Colonic mucosa (tissue), 4 donors: ENCODE measurements at places on chromosomes 12 and 14. TPM values are rescaled to one million over a fixed set of nuclear protein-coding genes. Genes with fewer than 3 reads are reported as not detected.

DNA sequence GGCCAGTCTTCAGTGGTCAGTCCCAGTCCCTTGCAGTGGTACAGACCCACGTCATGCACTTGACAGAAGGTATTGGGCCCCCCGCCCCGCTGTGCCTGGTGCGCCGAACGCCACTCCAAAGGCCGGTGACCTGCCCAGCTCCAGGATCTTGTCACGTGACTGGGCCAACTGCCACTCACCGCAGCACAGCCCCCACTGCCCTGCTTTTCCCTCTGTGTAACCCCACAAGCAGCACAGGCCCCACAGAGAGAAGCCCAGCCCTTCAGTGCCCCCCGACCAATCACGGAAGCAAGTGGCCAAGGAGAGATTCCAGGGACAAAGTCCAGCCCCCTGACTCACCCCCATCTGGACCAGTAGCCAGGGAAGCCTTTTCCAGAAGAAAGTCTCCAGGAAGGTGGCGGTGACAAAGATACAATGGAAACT, 498 bp downstream of the GPR132 start:
- H3K27me3 ChIP-seq: no peaks in the 10 kb centered on the region
- H3K4me1 ChIP-seq: no peaks in the 10 kb centered on the region
- peak overlapping the region; percentile 23 for H3K4me3 ChIP-seq
- peak overlapping the region; percentile 61 for H3K27ac ChIP-seq
- no peaks in the 10 kb centered on the region for H3K36me3 ChIP-seq

DNA sequence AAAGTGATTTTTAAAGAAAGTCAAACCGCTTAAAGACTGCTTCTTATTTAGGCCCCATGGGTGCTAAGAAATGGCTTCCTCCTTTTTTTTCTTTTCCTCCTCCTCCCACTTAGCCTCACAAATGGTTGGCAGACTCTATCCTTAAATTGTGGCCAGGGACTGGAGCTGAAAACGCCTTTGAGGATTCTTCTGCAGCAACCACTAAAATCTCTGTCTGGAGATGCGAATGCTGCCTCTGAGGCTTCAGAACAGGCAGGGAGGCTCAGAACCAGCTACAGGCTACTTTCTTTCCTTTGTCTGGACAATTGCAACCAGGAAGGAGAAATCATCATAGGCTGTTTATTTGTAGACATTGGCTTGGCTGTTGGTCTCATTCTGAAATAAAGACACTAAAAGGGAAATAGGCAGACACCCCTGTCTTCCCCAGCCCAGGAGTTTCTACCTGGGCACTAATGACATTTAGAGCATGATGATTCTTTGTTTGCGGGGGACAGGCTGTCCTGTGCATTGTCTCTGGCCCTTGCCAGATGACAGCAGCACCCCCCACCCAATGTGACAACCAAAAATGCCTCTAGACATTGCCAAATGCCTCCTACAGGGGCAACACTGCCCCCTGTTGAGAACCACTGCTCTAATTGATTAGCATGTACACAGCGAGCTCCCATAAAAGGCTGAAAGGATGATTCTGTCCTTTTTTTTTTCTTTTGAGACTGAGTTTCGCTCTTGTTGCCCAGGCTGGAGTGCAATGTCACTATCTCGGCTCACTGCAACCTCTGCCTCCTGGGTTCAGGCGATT, 50.3 kb downstream of the MAP1LC3B2 start:
- H3K27me3 ChIP-seq: no peaks in the 10 kb centered on the region
- H3K36me3 ChIP-seq: no peaks in the 10 kb centered on the region
- no peak overlapping the region for H3K27ac ChIP-seq
- H3K4me3 ChIP-seq: no peak overlapping the region

DNA sequence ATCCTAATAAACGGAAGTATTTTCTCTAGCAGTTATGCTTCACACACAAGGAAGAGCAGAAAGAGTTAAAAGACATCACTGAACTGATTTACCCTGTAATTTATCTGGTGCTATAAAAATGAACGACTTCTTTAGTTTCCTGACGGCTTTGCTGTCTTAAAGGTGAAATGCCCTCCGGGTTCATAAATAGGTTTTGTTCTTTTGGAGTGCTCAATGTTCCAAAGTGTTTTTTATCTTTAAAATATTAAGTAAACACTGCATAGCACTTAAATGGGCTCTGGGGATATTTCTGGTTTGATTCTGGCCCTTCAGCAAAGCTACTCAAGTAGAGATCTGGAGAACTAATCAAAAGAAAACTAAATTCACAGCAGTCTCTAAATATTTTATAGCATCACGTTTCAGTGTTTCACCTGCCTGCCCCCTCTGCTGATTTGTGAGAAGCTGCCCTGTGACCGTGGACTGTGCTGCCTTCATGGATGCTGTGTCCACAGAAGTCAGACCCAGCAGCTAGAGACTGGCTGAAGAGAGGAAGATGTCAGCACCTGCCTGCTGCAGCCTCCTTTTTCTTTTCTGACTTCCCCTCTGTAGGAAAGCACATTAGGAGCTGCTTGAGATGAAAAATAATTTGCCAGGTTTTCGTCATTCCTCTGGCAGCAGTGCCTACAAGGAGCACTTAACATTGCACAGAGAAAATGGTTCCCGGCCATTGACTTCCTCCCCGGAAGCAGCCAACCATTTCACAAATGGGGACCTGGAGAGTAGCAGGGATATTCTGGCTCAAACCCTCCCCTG, 205.1 kb upstream of the FSCB start:
- no peaks in the 10 kb centered on the region for H3K36me3 ChIP-seq
- no peak for DNase-seq
- no peaks in the 10 kb centered on the region for H3K27me3 ChIP-seq
- no peak overlapping the region for H3K27ac ChIP-seq
- no peak overlapping the region for H3K4me3 ChIP-seq
- H3K4me1 ChIP-seq: no peaks in the 10 kb centered on the region

GPR65 gene
- total RNA-seq: 1.2 TPM

VIPAS39 gene
- total RNA-seq: 16.3 TPM

MIPOL1 gene
- 4.9 TPM for total RNA-seq

C12orf75 gene
- 77.9 TPM for total RNA-seq

SETD1B gene
- 25.4 TPM for total RNA-seq

DPPA3 gene
- total RNA-seq: not detected

GRCh38 chr12:12267742-12268200, 927 bp upstream of the LRP6 start:
- DNase-seq: peak; percentile 25
- no peaks in the 10 kb centered on the region for H3K27me3 ChIP-seq
- H3K27ac ChIP-seq: no peak overlapping the region
- peak overlapping the region; percentile 71 for H3K4me3 ChIP-seq

GRCh38 chr14:77043177-77043983, 14.9 kb upstream of the IRF2BPL start:
- H3K4me1 ChIP-seq: peaks cover 34% of the 10 kb centered on the region
- no peak overlapping the region for H3K4me3 ChIP-seq
- H3K27ac ChIP-seq: peak overlapping the region; percentile 80
- DNase-seq: no peak
- H3K27me3 ChIP-seq: no peaks in the 10 kb centered on the region

- DNase-seq: peak; percentile 32
- no peak overlapping the region for H3K4me3 ChIP-seq
- H3K4me1 ChIP-seq: no peaks in the 10 kb centered on the region
- H3K27me3 ChIP-seq: no peaks in the 10 kb centered on the region
- H3K27ac ChIP-seq: no peak overlapping the region
These were observed 6.4 kb upstream of the GAS2L3 start for GRCh38 chr12:100566887-100567637.

GRCh38 chr12:94262228-94263010, 114.0 kb downstream of the PLXNC1 start:
- peak overlapping the region; percentile 59 for H3K27ac ChIP-seq
- peaks cover 5% of the 10 kb centered on the region for H3K4me1 ChIP-seq
- peak overlapping the region; percentile 39 for H3K4me3 ChIP-seq
- no peaks in the 10 kb centered on the region for H3K27me3 ChIP-seq

- no peak for DNase-seq
- no peaks in the 10 kb centered on the region for H3K4me1 ChIP-seq
- H3K4me3 ChIP-seq: no peak overlapping the region
- no peaks in the 10 kb centered on the region for H3K36me3 ChIP-seq
- H3K27ac ChIP-seq: peak overlapping the region; percentile 10
These were observed 148.8 kb downstream of the PLXNC1 start for GRCh38 chr12:94297096-94297699.

GRCh38 chr14:69247676-69248440, 12.1 kb upstream of the GALNT16 start:
- no peak for DNase-seq
- no peak overlapping the region for H3K4me3 ChIP-seq
- H3K36me3 ChIP-seq: no peaks in the 10 kb centered on the region
- no peaks in the 10 kb centered on the region for H3K4me1 ChIP-seq
- no peaks in the 10 kb centered on the region for H3K27me3 ChIP-seq
- H3K27ac ChIP-seq: no peak overlapping the region

GRCh38 chr14:68939893-68940613, 39.0 kb downstream of the ACTN1 start:
- peaks cover 27% of the 10 kb centered on the region for H3K4me1 ChIP-seq
- no peaks in the 10 kb centered on the region for H3K36me3 ChIP-seq
- H3K4me3 ChIP-seq: no peak overlapping the region
- no peaks in the 10 kb centered on the region for H3K27me3 ChIP-seq

GRCh38 chr12:47980779-47981495, 17.5 kb downstream of the TMEM106C start:
- H3K36me3 ChIP-seq: no peaks in the 10 kb centered on the region
- H3K27ac ChIP-seq: no peak overlapping the region
- no peaks in the 10 kb centered on the region for H3K4me1 ChIP-seq
- H3K4me3 ChIP-seq: no peak overlapping the region
- no peaks in the 10 kb centered on the region for H3K27me3 ChIP-seq
- DNase-seq: no peak

GRCh38 chr14:56805992-56806727, 4.1 kb downstream of the OTX2 start:
- DNase-seq: no peak
- no peaks in the 10 kb centered on the region for H3K36me3 ChIP-seq
- no peaks in the 10 kb centered on the region for H3K4me1 ChIP-seq
- H3K4me3 ChIP-seq: no peak overlapping the region
- peaks cover 94% of the 10 kb centered on the region for H3K27me3 ChIP-seq

FLVCR2 gene
- 10.8 TPM for total RNA-seq

PRH2 gene
- not detected for total RNA-seq

- H3K27ac ChIP-seq: no peak overlapping the region
- no peaks in the 10 kb centered on the region for H3K36me3 ChIP-seq
- H3K4me3 ChIP-seq: peak overlapping the region; percentile 12
- DNase-seq: no peak
These were observed 1.4 kb upstream of the SOX5 start for GRCh38 chr12:23950775-23951451.

LTBR gene
- total RNA-seq: 84.8 TPM

DNA sequence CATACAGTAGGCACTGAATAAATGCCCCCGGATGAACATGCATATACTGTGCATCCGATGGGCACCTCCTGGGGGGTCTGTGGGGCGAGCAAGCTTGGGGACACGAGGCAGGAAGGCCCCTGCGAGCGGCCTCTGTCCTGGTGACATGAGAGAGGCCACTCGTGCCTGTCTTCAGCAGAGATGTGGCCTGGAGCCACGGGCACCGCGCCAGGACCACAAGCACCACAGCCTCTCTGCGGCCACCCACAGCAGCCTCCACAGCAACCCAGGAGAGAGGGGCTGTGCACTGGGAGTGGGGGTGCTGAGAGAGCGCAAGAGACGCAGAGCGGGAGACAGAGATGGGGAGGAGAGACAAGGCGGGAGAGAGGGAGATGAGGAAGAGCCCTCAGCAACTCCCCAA, 118.5 kb downstream of the RFLNA start:
- H3K27ac ChIP-seq: no peak overlapping the region
- H3K36me3 ChIP-seq: no peaks in the 10 kb centered on the region
- no peak overlapping the region for H3K4me3 ChIP-seq
- H3K27me3 ChIP-seq: no peaks in the 10 kb centered on the region
- DNase-seq: no peak

- H3K36me3 ChIP-seq: no peaks in the 10 kb centered on the region
- DNase-seq: no peak
- no peak overlapping the region for H3K27ac ChIP-seq
- H3K27me3 ChIP-seq: no peaks in the 10 kb centered on the region
- H3K4me1 ChIP-seq: no peaks in the 10 kb centered on the region
These were observed 23.5 kb downstream of the AKAP6 start for GRCh38 chr14:32352631-32353030.

- no peaks in the 10 kb centered on the region for H3K36me3 ChIP-seq
- no peaks in the 10 kb centered on the region for H3K4me1 ChIP-seq
- H3K4me3 ChIP-seq: no peak overlapping the region
- H3K27me3 ChIP-seq: no peaks in the 10 kb centered on the region
- peak; percentile 17 for DNase-seq
These were observed 277.9 kb upstream of the DCN start for GRCh38 chr12:91460469-91460868.

DNA sequence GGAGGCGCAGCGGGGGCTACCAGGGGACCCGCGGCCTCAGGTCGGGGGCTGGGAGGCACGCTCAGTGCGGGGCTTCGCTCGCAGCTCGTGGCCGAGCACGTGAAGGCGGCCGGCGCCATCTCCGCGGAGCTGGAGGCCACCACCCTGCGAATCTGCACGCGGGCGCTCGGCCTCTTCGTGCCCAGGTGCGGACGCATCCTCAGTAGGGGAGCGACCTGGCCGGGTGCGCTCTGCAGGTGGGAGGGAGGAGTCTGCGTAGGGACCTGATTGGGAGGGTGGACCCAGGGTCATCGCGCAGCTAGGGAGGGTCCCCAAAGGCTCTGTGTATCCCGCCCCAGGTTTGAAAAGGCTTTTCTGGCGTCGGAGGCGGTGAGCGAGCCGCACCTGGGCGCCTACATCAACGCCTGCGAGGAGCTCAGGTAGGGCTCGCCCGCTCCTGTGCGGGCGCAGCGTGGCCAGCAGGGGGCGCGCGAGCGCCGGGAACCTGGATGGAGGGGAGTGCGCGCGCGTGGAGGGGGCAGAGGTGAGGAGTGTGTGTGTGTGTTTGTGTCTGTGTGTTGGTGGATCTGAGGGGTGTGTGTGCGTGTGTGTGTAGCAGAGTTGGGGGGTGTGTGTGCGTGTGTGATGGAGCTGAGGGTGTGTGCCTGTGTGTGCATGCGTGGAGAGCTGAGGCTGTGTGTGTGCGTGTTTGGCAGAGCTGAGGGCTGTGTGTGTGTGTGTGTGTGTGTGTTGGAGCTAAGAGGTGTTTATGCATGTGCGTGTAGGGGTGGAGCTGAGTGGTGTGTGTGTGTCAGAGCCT, 10.3 kb downstream of the EXOC3L4 start:
- peaks cover 23% of the 10 kb centered on the region for H3K27me3 ChIP-seq
- H3K4me3 ChIP-seq: no peak overlapping the region
- no peaks in the 10 kb centered on the region for H3K36me3 ChIP-seq
- DNase-seq: peak; percentile 82
- H3K4me1 ChIP-seq: peaks cover 15% of the 10 kb centered on the region

- no peaks in the 10 kb centered on the region for H3K27me3 ChIP-seq
- H3K4me1 ChIP-seq: no peaks in the 10 kb centered on the region
- no peaks in the 10 kb centered on the region for H3K36me3 ChIP-seq
These were observed 108.7 kb upstream of the NCOR2 start for GRCh38 chr12:124675881-124676713.

GRCh38 chr12:121595520-121595919, 14.7 kb upstream of the KDM2B start:
- peaks cover 6% of the 10 kb centered on the region for H3K4me1 ChIP-seq
- H3K36me3 ChIP-seq: no peaks in the 10 kb centered on the region
- no peak overlapping the region for H3K4me3 ChIP-seq
- H3K27ac ChIP-seq: no peak overlapping the region
- no peaks in the 10 kb centered on the region for H3K27me3 ChIP-seq

GLIPR1L1 gene
- total RNA-seq: not detected
